Activated CD4-positive, alpha-beta T cell treated with anti-CD3 and anti-CD28 coated beads, Interleukin-2, amount 50 U/mL, for 16 hours (primary cell): ENCODE measurements at places on chromosomes 16 and 17.

DNA sequence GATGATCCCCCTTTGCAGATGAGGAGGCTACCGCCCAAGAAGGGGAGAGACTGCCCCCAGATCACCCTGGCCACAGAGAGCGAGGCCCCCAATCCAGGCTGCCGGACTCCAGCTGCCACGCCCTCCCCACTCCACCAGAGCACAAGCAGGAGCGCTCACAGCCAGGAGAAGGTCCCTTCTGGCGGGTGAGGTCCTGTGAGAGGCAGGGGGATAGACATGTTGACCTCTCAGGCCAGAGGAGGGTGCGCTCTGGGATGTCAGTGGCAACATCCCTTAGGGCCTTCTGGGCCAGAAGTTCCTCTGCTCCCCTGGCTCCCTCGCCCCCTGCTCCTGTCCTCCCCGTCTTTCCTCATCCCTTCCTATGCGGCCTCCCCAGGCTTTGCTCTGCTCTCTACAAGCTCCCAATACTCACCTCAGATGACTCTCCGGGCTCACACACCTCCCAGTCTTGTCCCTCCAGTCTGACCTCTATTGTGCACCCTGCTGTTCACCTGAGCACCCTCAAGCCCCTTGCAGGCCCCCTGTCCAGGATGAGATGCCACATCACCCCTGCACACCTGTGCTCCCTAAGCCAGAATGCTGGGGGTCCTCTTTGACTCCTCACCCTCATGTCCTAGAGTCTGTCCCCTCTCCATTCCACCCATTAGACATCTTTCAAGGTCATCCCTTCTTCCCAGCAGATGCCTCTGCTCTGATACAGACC lies 5.0 kb upstream of the NXPH3 start:
- no peak for DNase-seq

- peak; percentile 89 for DNase-seq
Observed at GRCh38 chr16:68528686-68529379, 10.3 kb upstream of the ZFP90 start.

DNA sequence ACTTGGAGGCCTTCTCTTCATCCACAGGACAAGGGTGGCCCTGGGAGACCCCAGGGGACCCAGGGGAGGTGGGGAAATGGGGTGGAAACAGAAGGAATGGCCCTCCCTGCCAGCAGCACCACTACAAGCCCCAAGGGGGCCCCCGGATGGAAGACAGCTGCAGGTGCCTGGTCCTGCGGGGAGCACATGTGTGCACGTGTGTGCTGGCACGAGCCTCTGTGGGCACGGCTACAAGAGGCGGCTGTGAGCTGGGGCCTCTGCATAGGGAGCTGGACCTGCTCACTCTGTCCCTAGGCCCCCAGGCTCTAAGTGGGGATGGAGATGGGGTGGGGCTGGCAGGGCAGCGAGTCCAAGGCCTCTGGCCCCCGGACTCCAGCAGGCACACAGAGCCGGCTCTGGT lies 13.2 kb upstream of the AATK start:
- no peak for DNase-seq

GRCh38 chr16:71687861-71688260 lies 36.6 kb downstream of the PHLPP2 start:
- no peak for DNase-seq

- DNase-seq = no peak
Observed at GRCh38 chr17:7005716-7006115, 6.7 kb upstream of the RNASEK start.

DNA sequence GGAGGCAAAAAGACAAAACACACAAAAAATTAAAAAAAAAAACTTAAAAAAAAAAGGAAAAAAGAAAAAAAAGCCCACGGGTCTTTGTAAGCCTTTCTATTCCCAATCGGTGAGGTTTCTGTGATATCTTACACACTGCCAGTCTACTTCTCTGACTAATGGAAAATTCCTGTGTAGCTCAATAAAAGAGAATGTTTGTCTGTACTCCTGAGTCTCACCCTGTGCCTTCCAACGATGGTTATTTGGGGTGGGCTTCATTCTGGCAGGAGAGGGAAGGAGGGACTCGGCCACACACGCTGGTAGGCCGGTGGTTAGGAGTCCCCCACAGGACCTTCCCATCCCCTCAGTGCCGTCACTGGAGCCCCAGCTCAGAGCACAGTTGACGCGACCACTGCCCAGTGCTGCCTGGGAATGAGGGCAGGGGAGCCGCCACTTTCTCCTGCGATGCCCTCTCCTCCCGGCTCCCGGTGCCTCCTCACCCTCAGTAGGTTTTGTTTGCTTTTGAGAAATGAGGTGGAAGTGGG lies 68.0 kb downstream of the AMFR start:
- DNase-seq = no peak

- DNase-seq = no peak
Observed at GRCh38 chr16:31467151-31467773, 4.7 kb upstream of the TGFB1I1 start.

DNA sequence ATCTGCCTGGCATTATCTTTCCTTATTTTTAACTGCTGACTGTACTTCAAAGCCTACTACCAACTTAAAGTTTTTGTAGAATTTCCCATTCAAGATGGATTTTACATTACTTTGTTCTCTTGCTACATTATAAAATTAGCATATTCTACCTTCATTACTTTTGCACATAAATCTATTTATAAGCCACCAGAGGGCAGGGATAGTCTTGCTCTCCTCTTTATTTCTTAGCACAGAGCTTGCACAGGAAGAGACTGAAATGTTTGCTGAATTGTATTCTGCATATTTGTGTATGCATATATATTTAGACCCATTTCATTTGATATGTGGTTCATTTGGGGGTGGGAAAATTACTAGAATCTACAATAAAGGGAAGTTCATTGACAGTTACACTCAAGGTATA lies 108.0 kb downstream of the SKAP1 start:
- no peak for DNase-seq

GRCh38 chr16:54460263-54460860 lies 173.8 kb upstream of the IRX3 start:
- no peak for DNase-seq

DNA sequence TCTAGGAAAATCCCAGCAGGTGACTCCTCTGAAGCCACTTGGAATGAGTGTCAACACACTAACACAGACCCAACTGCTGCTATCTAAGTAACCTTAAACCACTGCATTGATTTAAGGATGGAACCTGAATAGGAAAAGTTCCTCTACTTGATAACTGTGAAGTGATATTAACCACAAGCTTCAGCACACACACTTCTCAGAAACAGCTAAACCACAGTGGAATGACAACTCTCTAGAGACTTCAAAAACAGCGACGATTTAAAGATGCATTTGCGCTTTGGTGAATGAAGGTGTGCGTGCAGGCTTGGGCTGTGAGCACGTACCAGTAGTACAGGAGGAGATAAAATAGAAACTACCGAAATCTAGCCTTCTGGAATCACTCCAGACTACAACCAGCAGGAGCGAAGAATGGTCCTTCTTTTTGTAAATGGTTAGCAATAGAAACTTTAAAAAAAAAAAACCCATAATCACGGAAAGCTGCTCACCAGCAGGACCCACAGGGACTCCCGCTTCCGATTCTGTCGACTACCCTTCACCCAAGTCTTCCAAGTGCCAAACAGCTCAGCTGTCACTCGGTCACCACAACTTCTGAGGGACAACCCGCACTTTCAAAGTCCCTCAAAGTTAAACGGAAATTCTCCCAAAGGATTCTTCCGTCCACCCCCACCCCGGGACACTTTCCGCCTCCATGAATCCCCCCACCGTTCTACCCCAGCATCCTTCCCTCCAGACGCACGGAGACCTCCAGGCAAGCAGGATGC lies 137.7 kb upstream of the CORO6 start:
- DNase-seq = peak; percentile 79

GRCh38 chr16:9016824-9017223 lies 53.1 kb upstream of the USP7 start:
- no peak for DNase-seq

DNA sequence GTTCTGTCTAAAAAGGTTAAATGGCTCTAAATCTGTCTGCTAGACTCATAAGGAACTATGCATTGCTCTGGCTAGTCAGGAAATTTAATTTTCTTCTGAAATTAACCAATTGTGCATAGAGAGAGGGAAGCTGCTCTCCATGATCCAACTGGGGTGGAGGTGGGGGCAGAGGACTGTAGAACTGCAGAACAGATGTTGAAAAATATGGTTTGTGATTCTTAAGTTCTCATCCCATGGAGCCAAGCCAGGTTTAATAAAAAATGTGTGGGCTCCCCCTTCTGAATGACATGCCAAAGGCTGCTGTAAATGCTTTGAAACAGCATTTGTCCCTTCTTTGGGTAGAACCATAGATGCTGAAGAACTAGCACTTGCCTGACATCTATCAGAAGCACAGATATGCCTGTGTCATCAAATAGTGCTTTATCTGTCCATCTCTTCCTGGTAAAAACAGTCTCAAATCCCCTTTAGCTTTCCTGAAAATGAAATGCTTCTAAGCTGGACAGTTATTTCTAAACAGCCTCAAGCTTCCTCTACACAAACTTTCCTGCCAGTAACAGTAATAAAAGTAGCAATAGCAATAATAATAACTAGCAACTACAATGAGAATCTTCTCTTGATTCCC lies 221.4 kb downstream of the CDH8 start:
- DNase-seq = no peak

DNA sequence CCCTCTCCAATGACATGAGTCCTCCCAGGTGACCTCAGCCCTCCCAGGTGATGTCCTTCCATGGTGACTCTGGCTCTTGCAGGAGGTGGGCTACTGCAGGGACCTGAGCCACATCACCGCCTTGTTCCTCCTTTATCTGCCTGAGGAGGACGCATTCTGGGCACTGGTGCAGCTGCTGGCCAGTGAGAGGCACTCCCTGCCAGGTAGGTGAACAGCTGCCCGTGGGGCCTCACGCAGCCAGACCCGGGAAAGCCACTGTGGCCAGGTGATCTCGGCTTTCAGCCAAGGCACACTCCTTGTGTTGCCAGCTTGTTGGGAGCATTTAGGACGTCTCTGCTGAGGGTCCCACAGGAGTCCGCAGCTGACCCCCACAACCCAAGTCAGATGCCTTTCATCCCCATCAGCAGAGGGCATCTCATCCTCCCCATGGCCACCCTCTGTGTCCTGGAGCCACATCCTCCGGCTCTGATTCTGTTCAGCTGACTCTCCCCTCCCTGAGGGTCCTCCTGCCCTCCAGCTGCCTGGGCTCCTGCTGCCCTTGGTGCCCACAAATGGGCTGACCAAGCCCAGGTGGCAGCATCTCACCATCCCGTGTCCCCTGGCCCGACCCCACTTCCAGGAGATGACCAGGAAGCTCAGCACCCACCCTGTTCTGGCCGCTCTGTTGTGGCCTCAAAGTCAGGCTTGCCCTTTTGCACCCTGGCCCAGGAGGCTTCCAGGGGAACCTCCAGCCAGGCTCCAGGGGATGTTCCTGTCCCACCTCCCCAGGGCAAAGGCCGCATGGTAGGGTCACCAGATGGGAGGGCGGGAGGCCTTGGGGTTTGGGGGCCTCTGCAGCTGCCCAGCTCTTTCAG lies 20.1 kb downstream of the USP6 start:
- DNase-seq = no peak

- no peak for DNase-seq
Observed at GRCh38 chr17:77116371-77116860, 24.4 kb upstream of the SEC14L1 start.

DNA sequence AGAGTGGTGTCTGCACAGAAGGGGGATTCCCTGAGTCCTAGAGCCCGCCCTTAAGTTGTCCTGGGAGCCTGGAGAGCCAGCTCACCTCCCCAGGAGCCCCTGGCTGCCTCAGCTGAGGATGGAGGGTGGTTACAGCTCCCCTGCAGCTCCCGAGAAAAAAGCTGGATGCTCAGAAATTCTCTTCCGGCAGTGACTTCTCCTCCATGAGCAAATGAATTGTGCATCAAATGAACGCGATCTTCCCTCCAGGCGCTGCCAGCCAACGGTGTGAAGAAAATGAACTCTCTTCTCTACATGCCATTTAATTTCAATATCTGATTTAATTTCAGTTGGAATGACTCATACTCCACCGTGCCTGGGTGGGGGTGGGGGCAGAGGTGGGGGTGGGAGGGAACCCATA lies 14.3 kb upstream of the C16orf74 start:
- DNase-seq = no peak

DNA sequence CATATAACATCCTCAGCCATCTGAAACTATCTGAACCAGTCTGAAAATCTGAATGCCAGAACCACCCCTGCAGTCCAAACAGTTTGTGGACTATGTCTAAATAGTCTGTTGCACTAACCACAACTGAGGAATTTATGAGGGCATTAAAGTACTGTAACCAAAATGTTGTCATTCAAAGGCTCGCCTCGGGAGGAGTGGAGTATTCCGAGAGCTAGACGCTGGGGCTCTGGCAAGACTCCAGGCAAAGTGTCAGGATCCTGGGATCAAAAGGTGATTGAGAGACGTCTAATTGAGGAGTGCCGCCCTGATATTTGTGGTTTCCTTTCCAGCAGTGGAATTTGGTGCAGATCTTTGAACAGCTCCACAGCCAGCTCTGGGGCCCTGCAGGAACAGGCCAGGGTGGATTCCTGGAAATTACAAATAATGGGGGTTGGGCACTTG lies 142.9 kb upstream of the MYOCD start:
- DNase-seq = no peak

GRCh38 chr17:57699751-57700219 lies 45.3 kb downstream of the CCDC182 start:
- no peak for DNase-seq

DNA sequence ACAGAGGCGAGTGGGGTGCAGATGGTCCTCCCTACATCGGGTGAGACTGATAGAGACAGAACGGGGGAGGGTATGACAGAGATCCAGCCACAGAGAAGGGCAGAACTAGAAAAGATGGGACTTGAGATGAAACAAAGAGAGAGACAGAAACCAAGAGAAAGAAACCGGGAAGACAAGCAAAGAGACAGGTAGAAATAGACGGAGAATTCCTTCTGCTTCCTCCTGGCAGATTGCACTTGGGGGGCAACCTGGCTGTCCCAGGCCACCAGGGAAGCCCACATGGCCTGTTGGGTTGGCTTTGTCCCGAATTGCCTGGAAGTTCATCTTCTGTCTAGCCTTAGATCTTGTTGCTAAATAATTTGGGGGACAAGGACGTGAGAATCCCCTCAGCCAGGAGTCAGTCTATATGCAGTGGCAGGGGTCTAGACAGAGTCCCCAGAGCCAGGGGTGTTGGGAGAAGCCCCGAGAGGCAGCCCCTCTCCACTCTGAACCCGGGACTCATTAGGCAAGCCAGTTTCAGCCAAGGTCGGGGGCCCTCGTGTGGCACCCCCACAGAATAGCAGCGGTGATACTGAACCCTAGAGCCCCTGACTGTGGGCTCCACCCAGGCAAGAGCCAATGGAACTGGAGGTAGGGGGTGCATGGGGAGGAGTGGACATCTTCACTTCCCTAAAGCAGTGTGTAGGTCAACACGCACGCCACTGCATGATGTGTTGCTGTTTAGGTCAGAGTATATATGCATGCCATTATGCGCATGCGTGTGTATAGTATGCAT lies 627 bp upstream of the TSPOAP1 start:
- peak; percentile 98 for DNase-seq

GRCh38 chr16:11380836-11381235 lies 35.6 kb downstream of the RMI2 start:
- no peak for DNase-seq

- DNase-seq = peak; percentile 74
Observed at GRCh38 chr16:1960665-1961630, 1.6 kb downstream of the NDUFB10 start.
